Breast epithelium (tissue), 4 donors: ENCODE measurements at places on chromosomes 13 and 19. TPM values are rescaled to one million over a fixed set of nuclear protein-coding genes. Genes with fewer than 3 reads are reported as not detected.
A peak's percentile ranks its signal among the peaks of the same experiment; 100 is the strongest.

- H3K27me3 ChIP-seq = no peaks in the 10 kb centered on the region
- H3K4me1 ChIP-seq = no peaks in the 10 kb centered on the region
- H3K27ac ChIP-seq = no peak overlapping the region
- no peak for DNase-seq
- no peak overlapping the region for H3K4me3 ChIP-seq
Measured at GRCh38 chr13:80164462-80164861, 176.5 kb downstream of the SPRY2 start.

DNA sequence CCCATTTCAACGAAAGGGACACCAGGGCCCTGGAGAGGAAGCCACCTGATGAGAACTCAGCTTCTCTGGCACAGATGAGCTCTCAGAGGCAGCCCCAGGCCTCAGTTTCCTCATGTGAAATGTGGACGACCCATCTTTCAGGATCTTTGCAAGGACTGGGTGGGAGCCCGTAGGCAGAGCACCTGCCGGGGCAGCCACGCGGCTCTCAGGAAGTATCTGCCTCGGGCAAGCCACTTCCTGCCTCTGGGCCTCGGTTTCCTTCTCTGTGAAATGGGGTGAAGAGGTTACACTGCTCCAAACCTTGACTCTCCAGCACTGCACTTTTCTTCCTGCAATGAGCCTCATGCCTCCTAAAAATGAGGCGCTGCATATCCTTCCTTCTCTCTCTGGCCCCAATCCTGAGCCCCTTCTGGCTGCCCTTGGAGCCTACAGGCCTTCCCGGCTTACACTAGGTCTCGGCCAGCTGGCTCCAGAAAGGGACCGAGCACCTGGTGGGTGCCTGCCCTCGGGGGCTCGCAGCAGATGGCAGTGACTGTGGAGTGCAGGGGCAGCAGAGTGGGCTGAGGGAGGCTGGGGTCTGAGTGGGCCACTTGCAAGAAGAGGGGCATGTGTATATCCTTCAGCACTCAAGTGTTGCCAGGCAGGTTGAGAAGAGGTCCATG, 3.5 kb downstream of the SSBP4 start:
- H3K4me3 ChIP-seq = no peak overlapping the region
- H3K27ac ChIP-seq = no peak overlapping the region
- DNase-seq = no peak
- H3K36me3 ChIP-seq = no peaks in the 10 kb centered on the region

DNA sequence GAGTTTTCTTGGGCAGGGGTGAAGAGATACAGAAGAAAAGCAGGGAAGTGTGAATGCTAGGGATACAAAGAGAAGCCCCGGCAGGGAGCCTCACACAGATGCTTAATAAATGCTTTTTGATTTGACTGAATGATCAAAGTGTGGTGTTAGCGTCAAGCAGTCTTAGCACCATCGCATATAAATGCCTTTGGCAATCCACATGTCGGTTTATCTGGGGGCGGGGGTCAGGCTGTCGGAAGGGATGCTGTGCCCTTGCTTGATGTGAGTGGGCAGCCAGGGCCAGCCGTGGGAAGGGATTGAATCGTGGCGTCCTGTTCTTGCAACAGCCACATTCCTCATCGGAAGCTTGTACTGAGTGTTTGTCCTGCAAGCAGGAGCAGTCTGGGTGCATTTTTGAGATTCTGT, 173.1 kb downstream of the LACC1 start:
- H3K4me1 ChIP-seq = no peaks in the 10 kb centered on the region
- no peak overlapping the region for H3K27ac ChIP-seq
- no peaks in the 10 kb centered on the region for H3K27me3 ChIP-seq
- DNase-seq = peak; percentile 20
- H3K36me3 ChIP-seq = no peaks in the 10 kb centered on the region
- H3K4me3 ChIP-seq = peak overlapping the region; percentile 7

DNA sequence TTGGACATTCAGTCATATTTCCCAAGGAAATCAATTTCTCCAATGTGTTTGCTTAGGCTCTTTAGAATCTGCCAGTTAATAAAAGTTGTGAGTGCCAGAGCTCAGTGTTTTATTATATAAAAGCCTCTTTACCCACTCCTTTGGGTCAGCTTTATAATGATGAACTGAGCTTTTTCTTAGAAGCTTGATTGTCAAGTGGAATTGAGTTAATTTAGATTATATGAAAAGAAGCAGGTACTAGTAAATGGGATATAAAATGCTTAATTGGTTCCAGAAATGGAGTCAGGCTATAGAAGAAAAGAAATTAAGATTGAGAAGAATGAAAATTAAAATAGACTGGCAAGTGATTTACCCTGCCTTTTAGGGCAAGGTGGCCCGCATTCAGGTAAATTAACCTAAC, 363.2 kb downstream of the SLITRK6 start:
- no peak for DNase-seq
- no peaks in the 10 kb centered on the region for H3K27me3 ChIP-seq
- no peak overlapping the region for H3K4me3 ChIP-seq
- H3K4me1 ChIP-seq = no peaks in the 10 kb centered on the region

The FCAR gene
- 0.66 TPM for total RNA-seq

The BRSK1 gene
- total RNA-seq = 2.5 TPM
